T-cell (primary cell): ENCODE measurements at places on chromosomes 3 and 15.

GRCh38 chr3:138867996-138868395 is 33.3 kb upstream of the PIK3CB start:
- no peak for DNase-seq

DNA sequence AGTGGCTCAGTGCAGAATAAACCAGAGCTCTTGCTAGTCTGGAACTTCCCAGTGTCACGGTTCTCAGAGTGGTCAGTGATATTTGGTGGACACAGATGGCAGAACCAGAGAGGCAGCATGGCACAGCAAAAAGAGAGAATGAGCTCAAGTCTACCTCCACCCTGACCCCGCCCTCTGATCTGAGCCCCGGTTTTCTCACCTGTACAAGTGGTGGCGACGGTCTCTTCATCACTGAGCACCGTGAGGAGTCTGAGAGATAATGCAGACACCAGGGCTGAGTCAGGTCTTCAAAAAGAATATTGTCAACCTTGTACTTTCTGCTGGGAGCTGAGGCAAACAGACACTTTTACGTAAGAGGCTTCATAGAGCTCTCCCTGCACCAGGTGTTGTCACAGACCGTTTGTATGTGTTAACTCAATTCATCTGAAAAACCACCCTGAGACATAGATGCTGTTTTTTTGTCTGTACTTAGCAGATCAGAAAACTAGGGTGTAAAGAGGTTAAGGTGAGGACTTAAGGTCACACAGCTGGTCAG is 13.2 kb downstream of the FGD5 start:
- DNase-seq = no peak

DNA sequence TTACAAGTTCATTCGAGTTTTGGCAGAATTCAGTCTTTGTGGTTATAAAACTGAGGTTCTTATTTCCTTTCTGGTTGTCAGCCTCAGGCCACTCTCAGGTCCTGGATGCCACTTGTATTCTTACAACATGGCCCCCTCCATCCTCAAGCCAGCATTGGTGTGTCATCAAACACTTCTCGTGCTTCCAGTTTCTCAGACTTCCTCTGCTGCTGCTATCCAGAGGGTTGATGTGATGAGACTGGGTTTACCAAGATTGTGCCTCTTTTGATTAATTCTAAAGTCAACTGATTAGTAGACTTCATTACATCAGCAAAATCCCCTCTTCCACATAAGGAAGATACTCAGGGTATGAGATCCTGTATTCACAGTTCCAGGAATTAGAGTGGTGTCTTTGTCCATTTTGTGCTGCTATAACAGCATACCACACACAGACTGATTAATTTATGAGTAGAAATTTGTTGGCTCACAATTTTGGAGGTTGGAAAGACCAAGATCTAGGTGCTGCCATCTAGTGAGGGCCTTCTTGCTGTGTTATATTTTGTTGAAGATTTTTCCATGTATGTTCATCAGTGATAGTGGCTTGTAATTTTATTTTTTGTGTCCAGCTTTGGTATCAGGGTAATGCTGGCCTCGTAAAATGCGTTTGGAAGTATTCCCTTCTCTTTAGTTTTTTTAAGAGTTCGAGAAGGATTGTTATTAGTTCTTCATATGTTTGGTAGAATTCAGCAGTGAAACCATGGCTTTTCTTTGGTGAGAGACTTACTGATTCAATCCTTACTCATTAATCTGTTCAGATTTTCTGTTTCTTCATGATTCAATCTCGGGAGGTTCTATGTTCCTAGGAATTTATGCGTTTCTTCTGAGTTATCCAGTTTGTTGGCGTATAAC is 11.1 kb downstream of the LRCH3 start:
- DNase-seq = no peak

DNA sequence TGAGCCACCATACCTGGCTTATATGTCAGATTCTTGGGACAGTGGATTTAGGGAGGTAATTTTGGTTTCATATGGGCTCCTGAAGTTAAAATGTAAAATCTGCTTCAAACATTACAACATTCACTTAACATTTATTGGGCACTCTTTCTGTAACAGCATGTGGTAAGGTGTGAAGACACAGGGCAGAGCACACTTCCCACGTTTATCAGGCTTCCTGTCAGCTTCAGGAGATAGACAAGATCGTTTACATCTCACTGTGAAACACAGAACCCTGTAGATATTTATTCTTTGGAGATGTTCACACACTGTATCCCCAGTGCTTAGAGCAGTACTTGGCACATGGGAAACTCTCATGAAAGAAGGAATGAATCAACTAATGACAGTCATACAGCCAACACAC is 426.0 kb upstream of the RARB start:
- no peak for DNase-seq
